ENCODE measurements at places on chromosomes 5 and 9.

DNA sequence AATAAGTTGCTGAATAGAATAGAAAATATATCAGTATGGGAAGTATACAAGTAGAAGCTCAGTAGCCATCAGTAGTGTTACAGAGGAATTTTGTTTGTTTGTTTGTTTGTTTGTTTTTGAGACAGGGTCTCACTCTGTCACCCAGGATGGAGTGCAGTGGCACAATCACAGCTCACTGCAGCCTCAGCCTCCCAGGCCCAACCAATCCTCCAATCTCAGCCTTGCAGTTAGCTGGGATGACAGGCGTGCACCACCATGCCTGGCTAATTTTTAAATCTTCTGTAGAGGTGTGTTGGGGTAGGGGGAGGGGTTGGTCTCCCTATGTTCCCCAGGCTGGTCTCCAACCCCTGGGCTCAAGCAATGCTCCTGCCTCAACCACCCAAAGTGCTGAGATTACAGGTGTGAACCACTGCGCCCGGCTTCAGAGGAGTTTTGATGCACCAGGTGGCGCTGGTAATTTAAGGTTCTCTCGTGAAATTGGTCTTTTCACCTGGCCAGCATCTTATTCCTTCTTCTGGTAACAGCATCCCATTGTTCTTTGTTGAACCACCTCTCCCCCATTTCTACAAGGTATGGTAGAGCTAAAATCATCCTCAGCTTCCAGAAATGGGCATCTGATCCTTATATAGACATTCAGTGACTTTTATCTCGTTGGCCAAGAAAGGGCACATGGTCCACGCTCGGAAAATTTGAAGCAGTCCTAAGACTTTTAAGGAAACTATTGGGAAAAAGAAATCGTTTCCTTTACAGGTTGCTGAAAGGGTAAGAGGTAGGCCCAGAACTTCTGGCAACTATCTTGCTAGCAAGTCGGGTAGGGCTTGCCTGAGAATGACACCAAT lies 157.1 kb downstream of the ARRDC3 start:
- DNase-seq, result peak; percentile 47

GRCh38 chr9:123065196-123065595 lies 31.7 kb downstream of the GPR21 start:
- DNase-seq, result no peak

DNA sequence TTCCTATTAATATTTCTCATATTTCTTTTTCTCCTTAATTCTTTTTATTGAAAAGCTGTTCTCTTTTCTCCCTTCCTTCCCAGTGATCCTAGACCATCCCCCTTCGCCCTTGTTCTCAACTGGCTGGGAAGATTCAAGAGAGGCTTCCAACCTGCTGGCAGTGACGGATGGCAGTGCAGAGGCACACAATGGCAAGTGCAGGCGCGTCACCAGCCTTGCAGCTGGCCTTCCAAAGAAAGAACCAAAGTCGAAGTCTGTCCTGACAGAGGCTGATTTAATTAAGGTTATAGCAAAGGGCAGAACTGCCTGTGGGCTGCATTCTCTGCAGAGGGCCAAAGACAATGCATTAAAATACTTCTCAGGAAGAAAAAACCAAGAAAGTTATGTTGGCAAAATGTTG lies 7.4 kb downstream of the CEMIP2 start:
- no peak for DNase-seq

DNA sequence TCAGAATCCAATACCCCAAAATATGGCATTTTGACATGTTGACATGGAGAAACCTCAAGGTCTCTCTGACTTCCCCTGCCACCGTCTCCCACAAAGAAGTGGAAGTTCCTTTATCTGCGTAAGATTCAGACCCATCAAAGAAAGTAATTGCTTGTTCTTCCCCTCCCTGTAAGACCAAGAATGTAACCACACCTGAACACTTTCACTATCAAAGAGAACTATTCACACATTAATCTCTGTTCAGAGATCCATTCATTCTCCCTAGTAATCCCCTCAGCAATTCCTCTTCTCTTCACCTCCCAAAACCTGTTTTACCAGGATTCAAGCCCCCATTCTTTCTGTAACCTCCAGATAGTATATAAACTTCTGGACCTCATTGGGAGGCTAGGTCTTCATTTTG lies 4.1 kb upstream of the SLC1A1 start:
- DNase-seq, result no peak

- no peak for DNase-seq
Measured at GRCh38 chr5:60295423-60295822, 401.9 kb upstream of the PDE4D start.

DNA sequence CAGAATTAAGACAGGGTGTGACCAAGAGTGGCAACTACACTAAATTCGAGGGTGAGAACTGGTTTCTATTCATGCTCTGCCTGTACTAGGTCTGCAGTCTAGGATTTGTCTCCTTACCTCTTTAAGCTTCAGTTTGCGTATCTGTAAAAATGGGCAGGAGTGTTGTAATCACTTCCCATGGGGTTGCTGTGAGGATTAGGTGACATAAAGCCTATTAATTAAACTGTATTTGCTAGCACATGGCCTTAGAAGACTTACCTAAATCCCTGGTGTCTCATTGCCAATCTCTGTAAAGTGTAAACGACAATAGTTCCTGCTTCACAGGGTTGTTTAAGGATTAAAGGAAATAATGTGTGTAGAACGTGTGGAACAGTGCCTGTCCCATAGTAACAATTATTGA lies 193.6 kb downstream of the DRD1 start:
- DNase-seq, result no peak

- DNase-seq, result no peak
Measured at GRCh38 chr9:127129073-127129717, 6.8 kb upstream of the ANGPTL2 start.

- no peak for DNase-seq
Measured at GRCh38 chr9:121851641-121852091, 200.2 kb downstream of the DAB2IP start.

DNA sequence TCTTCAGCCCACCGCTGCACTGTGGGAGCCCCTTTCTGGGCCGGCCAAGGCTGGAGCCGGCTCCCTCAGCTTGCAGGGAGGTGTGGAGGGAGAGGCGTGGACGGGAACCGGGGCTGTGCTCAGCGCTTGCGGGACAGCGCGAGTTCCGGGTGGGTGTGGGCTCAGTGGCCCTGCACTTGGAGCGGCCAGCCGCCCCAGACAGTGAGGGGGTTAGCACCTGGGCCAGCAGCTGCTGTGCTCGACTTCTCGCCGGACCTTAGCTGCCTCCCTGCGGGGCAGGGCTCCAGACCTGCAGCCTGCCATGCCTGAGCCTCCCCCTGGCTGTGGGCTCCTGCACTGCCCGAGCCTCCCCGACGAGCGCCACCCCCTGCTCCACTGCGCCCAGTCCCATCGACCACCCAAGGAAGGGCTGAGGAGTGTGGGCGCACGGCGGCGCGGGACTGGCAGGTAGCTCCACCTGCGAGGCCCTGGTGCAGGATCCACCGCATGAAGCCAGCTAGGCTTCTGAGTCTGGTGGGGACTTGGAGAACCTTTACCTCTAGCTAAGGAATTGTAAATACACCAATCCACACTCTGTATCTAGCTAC lies 92.9 kb upstream of the MAST4 start:
- no peak for DNase-seq

DNA sequence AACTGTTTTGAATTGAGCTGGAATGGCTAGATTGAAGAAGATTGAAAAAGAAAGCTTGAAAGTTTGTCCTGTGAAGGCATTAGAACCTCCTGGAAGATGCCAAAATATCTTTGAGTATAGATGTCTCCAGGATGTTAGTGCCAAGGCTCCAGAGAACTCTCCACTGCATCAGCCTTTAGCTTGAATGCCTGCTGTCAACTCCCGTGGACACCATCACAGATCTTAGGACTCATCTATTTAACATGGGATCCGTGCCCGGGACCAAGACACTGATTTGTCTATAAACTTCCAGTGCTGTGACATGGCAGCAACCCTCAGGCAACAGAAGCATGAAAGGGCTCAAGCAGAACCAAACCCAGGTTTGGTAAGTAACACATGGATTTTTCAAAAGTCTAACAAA lies 670.9 kb upstream of the ST8SIA4 start:
- DNase-seq, result no peak

GRCh38 chr9:99171225-99172123 lies 50.3 kb downstream of the ALG2 start:
- DNase-seq, result no peak

GRCh38 chr5:173812811-173813550 lies 75.2 kb upstream of the CPEB4 start:
- no peak for DNase-seq

DNA sequence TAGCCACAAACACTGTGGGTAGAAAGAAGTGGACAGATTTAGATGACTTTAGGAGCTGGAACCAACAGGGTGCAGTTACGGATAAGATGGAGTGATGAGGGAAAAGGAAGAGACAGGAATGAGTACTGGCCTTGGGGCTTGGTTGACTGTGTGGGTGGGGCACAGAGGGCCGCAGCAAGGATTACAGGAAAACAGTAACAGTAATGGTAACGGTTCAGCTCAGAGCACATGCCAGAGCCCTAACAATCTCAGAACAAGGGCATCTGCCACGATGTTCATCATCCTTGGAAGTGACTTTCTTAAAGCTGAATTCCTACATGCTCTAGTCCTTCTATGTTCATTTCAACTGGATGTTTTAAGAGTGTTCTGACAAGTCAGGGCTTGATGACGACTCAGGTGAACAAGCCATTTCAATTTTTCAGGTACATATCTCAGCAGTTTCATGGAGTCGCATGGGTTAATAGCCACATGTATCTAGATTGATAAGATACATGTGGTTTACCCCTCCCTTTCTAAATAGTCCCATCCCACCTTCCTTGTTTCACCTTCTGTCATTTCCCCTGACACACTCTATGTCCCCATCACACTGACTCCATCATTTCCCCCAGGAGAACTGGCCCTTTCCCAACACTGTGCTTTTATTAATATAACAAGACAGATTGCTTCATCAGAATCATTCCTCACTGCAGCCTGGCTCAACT lies 65.0 kb downstream of the CEMIP2 start:
- no peak for DNase-seq

GRCh38 chr5:53642061-53642460 lies 81.6 kb downstream of the NDUFS4 start:
- no peak for DNase-seq

DNA sequence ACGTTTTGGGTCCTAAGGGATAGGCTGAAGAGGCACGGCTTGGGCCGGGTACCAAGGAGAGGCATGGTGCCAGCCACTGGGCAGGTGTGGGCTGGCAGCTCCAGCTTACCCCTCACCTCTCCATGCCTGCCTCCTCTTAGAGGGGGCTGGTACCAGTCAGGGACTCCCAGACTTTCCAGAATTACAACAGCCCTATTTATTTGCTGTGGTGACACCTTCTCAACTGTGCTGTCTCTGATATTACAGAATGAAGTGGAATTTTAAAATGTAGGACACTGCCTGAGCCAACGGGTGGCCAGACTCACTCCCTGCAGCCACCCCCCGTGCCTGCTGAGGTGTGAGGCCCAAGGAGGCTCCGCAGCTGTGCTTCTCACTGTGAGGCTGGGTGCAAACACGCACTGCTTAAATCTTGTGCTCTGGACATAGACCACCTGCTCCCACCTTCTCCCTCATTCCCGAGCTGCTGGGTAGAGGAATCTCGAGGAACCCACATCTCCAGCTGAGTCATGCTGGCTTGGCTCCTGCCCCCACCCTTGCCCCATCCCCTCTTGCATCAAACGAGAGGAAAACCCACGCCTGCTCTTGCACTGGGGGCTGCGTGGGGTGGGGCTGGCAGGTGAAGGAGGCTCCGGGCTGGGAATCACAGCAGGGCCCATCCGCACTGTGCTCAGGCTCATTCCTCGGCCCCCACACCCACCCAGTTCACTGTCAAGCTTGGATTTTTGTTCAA lies 47.9 kb downstream of the PRRT1B start:
- no peak for DNase-seq

GRCh38 chr9:92564504-92564903 lies 28.7 kb upstream of the ECM2 start:
- no peak for DNase-seq

DNA sequence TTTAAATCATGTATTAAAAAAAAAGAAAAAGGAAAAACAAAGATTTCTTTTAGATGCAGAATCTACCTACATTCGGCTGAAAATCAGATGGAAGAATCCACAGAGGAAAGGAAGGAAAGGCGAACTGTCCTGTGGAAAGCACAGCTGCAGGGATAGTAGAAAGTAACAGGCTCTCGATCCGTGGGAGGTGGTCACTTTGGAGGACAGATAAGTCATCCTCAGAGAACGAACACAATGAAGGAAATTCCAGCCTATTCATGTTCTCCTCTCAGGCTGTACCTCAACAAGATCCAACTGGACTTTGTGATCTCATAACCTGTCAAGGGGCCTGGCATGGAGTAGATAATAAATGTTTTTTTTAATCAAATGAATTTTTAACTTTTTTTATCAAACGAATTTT lies 72.8 kb downstream of the NR6A1 start:
- DNase-seq, result no peak

DNA sequence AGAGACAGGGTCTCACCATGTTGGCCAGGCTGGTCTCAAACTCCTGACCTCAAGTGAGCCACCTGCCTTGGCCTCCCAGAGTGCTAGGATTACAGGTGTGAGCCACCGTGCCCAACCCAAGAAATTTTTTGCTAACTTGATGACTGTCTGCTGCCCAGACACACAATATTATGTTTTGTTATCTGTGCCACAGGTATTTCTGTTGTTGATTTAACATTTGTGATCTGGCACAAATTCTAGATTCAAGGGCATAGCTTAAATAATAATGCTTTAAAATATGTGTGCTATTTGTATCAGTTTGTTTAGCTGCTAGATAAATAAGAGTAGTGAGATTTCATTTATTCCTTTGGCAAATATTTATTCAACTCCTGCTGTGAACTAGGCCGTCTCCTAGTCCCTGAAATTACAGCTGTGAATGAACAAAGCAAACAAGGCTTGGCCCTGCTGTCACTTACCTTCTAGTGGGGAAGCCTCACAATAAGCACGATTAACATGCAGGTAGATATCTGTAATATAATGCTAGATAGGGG lies 35.3 kb downstream of the GAPVD1 start:
- DNase-seq, result no peak

GRCh38 chr9:131422241-131422792 lies 28.4 kb downstream of the PRRC2B start:
- DNase-seq, result no peak

DNA sequence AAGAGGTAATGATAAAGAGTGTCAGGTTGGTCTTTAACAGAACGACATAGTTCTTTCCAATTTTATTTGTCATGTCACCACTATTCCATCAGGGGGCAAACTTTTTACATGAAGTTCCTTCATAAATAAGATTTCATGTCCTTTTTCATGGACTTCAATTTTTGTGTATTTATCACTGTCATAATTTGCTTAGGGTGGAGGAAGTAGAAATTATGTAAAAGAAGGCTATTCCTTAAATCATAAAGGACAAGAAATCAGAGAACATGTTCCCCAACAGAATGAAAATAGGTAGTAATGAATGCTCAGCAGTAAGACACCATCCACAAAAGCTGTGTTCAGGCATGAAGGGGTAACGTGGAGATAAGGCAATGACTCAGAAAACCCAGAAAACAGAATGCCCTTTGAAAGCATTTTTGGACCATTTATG lies 72.7 kb downstream of the ZFAND5 start:
- no peak for DNase-seq

- no peak for DNase-seq
Measured at GRCh38 chr9:136662656-136663581, at the start of gene EGFL7. Gene EGFL7 (plus strand): TSS chr9:136662916. CDS start chr9:136668283, 5,367 bp downstream.
